ENCODE measurements at places on chromosomes 2 and 18. TPM values are rescaled to one million over a fixed set of nuclear protein-coding genes. Genes with fewer than 3 reads are reported as not detected.

ERBB4 gene
- total RNA-seq: 0.02 TPM

PDE11A gene
- 0.42 TPM for total RNA-seq

DNA sequence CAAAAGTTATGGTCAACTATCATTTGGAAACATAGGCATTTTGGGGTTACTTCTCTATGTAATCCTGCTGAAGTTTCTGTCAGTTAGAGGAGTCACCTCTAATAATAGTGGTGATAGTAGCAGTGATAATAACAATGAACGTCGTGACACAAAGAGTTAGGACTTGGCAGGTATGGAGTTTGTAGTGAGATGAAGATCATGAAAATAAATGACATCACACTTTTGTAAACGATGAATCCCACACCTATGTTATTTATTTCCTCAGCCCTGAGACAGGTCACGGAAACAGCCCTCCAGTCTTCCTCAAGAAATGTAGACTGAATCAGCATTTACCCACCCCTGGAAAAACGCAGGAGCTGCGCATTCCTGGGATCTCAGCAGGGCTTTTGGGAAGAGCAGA lies 38.8 kb downstream of the TSN start:
- no peak for DNase-seq

- DNase-seq: no peak
Measured at GRCh38 chr2:106336737-106337136, 131.5 kb downstream of the RGPD3 start.

- no peak for DNase-seq
Measured at GRCh38 chr2:19890104-19890503, 11.7 kb downstream of the TTC32 start.
